ENCODE measurements at places on chromosomes 16 and 17.

GRCh38 chr16:55566432-55567175 lies at the start of gene CAPNS2:
TSS of gene CAPNS2 (plus strand) at chr16:55566684. CDS start at chr16:55566757, 73 bp downstream.
- no peak for DNase-seq

- no peak for DNase-seq
These were observed 44.9 kb downstream of the MARF1 start for GRCh38 chr16:15597822-15598647.

DNA sequence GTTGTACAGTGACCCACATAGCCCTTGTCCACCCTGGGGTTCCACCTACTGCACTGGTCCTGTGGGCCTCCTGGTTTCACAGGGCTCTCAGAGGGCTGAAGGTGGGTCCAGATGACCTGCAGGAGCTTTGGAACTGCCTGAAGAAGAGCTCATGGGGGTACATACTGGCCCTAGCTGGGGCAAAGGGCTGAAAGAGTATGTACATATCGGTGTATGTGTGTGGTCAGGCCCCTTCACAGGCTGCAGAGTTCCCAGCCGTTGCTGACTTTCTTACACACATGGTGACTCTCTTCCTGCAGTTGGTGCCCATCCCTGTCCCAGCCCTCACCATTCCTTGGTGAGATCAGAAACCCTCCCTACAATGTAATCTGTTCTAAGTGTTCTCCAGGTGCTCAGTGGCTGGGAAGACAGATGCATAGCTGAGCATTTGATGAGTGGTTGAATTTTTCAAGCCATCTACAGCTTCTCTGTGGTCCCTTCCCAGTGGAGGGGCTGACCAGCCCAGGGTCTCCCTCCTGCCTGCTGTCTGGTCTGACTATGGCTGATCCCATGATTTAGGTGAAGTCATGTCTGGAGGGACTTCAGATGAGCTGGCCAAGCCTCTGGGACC lies 2.4 kb upstream of the NFATC3 start:
- no peak for DNase-seq

DNA sequence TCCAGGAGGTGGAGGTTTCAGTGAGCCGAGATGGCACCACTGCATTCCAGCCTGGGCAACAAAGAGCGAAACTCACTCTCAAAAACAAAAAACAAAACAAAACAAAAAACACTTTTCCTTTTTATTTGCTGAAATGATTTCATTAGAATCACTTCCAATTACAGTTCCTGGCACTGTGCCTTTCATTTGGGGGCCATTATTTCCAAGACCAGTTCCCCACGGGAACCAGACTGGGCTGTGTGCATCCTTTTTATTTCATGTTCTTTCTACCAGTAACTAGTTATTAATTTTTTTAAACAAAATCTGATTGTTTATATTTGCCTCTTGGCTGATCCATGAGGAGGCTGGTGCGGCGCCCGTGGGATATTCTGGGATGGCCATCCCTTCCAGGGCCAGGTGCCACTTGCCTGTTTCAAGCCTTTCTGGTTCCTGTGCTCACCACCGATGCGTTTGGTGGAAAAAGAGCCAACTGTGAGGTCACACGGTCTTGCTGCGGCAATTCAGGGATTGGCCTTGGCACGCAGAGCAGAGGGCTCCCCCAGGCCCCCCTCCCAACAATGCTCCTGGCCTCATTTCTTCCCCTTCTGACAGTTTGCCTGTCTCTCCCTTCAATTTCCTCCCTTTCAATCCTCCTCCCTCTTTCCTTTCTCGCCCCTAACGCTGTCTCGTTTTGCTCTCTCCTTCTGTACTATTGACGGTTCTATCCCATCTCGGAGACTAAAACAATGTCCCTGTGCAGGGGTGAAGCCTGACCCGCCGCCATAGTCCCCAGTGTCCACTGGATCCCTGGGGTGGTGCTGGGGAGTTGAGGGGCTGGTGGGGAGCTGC lies 13.4 kb downstream of the UBALD1 start:
- DNase-seq, result peak; percentile 24

DNA sequence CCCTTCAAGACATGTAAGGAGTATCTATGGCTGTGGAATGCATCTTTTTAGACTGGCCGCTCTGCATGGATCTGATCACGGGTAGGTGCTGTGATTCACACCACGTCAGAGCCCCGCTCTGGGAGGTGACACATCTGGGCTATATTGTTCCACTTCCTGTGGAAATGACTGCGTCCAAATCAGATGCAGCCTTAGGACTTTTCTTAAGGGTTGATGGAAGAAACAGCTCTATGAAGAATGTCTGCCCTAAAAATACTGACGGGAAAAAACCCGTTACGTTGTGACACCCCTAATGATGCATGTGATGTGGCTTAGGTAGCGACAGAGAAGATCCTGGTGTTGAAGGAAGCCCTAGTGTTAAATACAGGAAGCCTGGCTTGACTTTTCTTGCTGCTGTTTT lies 12.2 kb downstream of the BANP start:
- DNase-seq, result no peak

GRCh38 chr17:11682646-11683045 lies 84.4 kb downstream of the DNAH9 start:
- no peak for DNase-seq

GRCh38 chr16:2874912-2875362 lies 8.1 kb upstream of the FLYWCH2 start:
- DNase-seq, result peak; percentile 5

- DNase-seq, result no peak
These were observed 41.3 kb downstream of the RBBP6 start for GRCh38 chr16:24580665-24581064.

- no peak for DNase-seq
These were observed 2.7 kb downstream of the TRPV2 start for GRCh38 chr17:16417896-16418684.

Measured in hypothalamus (tissue), 51 donors.